Hindlimb muscle (tissue), 1 donor: ENCODE measurements at places on chromosomes 2 and 18.
A peak's percentile ranks its signal among the peaks of the same experiment; 100 is the strongest.

- no peak for DNase-seq
Measured at GRCh38 chr2:123840016-123840415, 185.1 kb upstream of the CNTNAP5 start.

- DNase-seq, result no peak
Measured at GRCh38 chr2:211416373-211416772, 860.0 kb downstream of the CPS1 start.

GRCh38 chr2:246489-247144, 17.2 kb downstream of the SH3YL1 start:
- DNase-seq, result no peak

GRCh38 chr2:237433920-237434676, 20.1 kb upstream of the COL6A3 start:
- no peak for DNase-seq

DNA sequence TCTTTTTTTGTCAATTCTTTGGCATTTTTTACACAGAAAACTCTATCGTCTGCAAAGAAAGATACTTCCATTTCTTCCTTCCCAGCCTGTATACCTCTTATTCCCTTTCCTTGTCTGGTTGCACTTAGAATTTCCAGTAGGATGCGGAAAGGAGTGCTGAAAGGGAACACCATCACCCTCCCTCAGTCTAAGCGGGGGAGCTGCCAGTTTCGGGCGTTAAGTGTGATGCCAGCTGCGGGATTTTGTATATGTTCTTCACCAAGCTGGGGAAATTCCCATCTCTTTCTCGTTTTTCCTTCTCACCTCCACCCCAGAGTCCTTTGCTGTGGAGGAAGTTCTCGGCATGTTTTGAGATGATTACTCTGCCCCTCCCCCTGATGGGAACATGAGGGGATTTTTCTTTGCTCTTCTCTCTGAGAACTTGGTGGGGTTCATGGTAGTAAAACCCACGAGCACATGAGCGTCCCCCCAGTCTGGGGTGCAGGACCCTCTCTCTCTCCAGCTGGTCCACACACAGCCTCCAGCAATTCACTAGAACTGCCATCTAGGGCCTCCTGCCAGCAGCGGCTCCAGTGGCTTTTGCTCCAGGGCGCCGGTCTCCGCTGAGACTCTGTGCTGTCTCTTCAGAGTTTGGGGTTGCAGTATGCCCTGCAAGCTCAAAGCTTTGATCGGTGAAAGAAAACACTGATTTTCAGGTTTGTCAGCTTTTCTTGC, 15.5 kb downstream of the AQP12A start:
- DNase-seq, result no peak

DNA sequence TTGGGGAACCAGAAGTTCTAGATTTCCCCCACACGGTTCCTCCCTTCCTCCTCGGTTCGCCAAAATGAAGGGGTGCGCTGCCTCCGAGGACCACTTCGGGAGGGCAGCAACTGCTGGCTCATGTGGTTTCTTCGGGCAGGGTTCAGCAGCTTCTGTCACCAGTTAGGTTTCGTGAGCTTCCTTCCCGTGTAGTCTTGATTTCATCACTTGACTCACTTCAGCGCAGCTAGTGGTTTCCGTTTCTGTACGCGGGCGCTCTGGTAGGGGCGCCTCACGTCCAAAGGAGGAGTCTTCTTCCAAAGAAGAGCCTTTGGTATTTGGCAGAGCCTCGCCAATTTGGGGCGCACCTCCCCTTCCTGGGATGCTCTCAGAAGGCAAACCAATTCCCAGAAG, 485 bp upstream of the GALNT3 start:
- no peak for DNase-seq

- DNase-seq, result no peak
Measured at GRCh38 chr2:215635788-215636139, 199.9 kb upstream of the FN1 start.

DNA sequence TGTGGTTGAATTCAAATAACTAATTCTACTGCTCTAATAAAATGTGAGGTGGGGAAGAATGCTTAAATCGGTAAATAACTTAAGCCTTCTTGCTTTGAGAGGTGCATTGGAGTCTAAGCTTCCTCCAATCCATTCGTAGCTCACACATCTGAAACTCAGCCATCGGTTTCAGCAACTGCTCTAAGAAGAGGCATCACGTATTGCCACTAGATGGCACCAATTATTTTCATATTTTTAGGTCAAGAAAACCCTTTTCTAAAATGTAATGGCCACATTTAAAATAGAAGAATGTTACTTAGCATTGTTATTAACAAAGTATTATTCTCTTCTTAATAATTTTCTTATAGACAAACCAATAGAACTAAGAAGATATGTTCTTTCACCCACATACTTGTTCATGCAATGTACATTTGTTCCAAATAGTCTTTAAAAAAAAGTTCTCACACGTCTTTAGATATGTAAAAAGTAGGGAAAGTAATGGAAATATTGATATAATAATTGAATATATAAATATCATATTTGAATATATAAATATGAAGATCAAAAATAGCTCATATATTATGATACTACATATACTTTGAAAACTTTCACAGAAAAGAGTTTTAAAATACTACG, 229.8 kb downstream of the CCDC178 start:
- DNase-seq, result peak; percentile 10

DNA sequence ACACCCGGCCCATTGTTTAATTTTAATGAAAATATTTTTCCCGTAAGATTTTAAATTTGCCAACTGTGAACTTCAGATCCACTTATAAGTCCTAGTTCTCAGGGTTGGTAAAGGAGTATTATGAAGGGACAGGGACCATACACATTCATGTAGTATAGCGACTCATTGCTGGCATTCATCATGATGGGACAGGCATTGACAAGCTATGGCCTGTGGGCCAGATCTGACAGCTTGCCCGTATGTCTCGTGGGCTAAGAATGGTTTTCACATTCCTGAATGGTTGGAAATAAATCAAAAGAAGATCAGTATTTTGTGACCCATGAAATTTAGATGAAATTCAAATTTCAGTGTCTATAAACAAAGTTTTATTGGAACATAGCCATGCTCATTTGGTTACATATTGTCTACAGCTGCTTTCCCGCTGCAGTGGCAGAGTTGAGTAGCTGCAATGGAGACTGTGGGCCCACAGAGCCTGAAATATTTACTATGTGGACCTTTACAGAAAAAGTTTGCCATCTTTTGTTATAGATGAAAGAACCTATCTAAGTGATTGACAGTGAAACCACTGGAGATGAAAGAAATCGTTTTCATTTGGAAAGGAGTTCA, 4.1 kb downstream of the RAPGEF4 start:
- no peak for DNase-seq

DNA sequence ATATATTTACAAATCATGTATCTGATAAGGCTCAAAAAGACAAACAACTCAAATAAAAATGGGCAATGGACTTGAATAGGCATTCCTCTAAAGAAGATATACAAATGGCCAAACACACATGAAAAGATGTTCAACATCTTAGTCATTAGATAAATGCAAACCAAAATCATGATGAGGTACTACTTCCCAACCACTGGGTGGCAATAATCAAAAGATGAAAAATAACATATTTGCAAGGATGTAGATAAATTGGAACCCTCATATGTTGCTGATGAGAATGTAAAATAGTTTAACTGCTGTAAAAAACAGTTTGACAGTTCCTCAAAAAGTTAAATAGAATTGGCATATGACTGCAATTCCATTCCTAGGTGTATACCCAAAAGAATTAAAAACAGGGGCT, 132.3 kb downstream of the TTC32 start:
- DNase-seq, result no peak

GRCh38 chr18:55735199-55735855, 147.3 kb upstream of the TCF4 start:
- no peak for DNase-seq

DNA sequence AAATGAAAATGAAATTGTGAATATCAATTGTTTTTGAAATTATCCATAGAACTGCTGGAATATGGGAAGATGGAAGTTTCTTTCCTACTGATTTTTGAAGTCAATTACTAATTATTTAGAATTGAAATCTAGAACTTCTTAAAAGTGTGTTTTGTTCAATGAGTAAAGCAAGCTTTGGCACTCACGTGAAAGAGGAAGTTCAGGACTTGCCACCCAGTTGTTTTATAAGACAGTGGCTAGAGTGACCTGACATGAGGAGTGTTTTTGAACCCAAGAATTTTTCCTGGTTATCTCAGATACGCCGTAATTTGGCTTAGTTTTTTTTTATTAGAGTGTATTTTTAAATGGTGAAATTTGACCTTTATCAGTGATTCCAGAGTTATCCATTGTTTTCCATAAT, 3.5 kb downstream of the MXD1 start:
- DNase-seq, result no peak

DNA sequence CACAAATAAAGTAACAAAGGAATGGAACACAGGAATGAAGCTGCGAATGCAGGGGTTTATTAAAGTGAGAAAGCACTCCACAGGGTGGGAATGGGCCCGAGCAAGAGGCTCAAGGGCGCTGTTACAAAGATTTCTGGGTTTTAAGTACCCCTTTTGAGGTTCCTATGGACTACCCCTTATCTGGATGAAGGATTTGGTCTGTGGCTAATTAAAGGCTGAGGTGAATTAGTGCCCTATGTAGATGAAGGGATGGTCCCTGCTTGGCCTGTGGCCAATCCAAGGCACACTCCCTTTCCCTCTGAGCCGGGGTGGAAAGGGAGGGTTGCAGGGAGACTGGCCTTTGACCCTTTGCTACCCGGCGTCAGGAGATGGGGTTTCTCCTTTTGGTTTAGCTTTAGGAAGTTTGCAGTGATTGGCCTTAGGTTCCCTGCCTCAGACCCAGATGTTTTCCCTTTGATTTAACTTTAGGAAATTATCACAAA, 47.5 kb upstream of the CNGA3 start:
- no peak for DNase-seq

DNA sequence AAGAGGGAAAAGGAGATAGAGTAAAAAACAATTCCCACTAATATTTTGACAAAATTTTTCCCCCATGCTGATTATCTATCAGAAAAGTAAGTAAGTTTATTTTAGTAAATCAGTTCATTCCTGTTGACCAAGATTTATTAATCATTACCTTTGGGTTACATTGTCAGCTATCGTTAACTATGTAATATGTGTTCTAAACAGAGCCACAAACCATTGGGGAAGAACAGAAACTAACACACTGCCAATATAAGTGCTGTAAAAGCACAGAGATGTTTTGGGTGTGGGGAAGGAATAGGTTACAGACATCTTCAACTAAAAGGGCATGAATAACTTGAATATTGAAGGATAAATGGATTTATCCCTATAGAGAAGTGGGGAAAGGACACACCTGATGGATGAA, 42.5 kb upstream of the ACADL start:
- DNase-seq, result no peak

DNA sequence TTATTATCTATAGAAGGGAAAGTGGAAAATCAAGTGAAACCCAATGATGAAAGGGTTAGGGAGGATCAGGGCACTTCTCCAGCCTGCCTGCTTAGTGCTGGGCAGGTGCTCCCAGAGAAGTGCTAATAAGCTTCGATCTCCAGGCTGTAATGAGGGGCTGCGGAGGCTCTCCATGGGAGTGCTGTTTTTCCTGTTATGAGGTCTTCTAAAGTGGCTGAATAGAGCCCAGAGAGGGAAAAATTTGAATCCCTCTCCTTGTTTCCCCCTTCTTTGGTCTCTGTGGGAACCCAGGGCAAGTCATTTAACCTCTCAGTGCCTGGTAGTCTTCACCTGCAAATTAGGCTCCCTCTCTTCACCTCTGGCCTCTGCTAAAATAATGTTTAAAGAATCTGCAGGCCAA, 351.7 kb upstream of the DCC start:
- DNase-seq, result no peak

GRCh38 chr2:9702604-9703084, 71.8 kb upstream of the YWHAQ start:
- no peak for DNase-seq

DNA sequence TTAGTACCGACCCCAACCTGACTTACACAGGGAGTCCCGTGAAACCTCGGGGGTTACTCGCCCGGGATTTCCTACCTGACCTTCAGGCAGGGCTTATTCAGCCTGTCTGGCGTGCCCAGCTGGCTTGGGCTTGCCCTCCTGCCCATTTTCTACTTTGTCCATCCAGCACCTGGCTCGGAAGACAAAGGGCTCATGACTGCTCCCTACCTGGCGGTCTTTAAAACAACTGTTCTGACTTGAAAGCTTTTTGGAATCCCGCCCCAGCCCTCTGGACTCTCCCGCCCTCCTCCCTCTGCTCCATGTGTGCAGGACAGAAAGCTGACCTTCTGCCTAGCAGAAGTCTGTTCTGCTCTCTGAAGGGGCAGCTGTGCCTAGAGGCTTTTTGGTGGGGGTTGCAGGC, 43.1 kb downstream of the ACKR3 start:
- no peak for DNase-seq

DNA sequence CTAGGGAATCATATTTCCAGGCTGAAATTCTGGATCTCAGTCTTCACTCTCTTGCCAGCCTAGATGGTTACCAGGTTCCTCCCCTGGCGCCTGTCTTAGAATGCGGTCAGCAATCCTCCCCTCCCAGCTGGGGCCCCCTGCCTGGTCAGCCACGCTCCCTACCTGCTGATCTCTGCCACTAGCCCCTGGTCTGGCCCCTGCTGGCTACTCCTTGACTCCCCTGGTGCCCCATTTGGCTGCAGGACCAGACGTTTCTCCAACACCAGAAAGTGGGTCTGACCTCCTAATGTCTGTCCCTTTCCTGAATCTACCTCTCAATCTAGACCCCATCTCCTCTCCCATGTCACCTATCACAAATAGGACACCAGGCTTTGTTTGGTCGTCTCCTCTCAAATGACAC, 432.0 kb upstream of the SMIM21 start:
- no peak for DNase-seq

DNA sequence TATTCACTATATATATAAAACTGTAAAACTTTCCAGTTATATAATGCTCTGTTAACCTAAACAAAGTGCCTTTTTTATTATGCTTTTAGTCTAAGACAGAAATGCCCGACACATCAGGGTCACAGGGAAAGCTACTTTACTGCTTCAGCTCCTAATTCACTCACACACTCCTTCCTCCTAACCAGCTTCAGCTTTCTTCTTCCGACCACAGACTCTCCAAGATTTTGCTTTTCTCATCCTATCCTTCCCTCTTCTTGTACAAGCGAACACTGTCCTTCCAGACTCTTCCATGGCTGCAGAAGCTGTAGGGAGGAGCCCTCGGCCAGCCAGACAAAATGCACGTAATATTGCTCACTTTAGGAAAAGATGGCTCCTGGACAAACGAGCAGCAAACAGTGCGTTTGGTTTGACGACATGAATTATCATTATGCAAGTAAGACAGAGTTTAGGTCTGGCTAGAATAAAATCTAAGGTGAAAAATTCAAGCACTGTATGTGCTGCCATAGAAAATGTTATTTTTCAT, 47.5 kb upstream of the HNRNPA3 start:
- DNase-seq, result peak; percentile 76

- no peak for DNase-seq
Measured at GRCh38 chr2:203030545-203030944, 15.9 kb downstream of the NBEAL1 start.

- no peak for DNase-seq
Measured at GRCh38 chr2:11478899-11479605, 13.1 kb upstream of the E2F6 start.

DNA sequence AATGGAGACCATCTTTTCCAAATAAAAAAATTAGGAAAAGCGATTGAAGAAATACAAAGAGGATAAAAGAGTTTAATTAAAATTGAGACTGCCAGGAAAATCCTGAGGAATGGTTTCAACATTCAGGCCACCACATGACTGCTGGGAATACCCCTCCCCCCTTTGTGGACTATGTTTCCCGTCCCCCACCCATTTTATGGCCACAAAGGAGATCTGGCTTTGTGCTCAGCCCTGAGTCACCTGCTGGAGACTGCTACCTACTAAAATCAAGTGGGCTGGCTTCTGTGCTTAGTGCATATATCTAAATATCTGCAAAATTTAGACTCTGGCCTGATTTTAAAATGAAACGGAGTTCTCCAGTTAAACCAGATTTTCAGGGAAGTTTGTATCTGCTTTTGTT, 10.1 kb downstream of the RND3 start:
- no peak for DNase-seq
